ENCODE measurements at places on chromosomes 2 and 18.
A peak's percentile ranks its signal among the peaks of the same experiment; 100 is the strongest.

GRCh38 chr2:159609811-159610549 lies 6.4 kb downstream of the BAZ2B start:
- no peak for DNase-seq

DNA sequence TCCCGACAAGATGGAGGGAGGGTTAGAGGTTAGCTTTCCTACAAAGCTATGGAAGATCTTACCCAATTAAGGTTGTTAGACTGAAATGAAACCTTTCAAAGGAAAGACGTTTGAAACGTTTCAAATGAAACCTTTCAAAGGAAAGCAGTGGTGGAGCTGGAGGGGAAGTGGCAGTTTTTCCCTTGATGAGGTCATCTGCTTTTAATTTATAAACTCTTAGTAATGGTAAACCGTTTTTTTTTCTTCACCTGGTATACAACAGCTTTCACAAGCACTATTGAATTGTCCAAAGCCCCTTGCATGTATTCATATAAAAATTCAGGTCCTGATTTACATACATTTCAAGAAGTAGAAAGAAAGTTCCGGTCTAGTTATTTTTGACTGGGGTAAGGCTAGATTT lies 7.4 kb downstream of the PMAIP1 start:
- no peak for DNase-seq

GRCh38 chr2:20425371-20425881 lies 21.4 kb upstream of the RHOB start:
- DNase-seq: no peak

GRCh38 chr2:159285929-159286708 lies at the start of gene WDSUB1:
Gene WDSUB1 (minus strand): TSS chr2:159286703. CDS start chr2:159283069, 3,634 bp downstream.
- peak; percentile 26 for DNase-seq

- no peak for DNase-seq
Measured at GRCh38 chr2:124888431-124888830, 863.3 kb downstream of the CNTNAP5 start.
